ENCODE measurements at places on chromosomes 12 and 14. TPM values are rescaled to one million over a fixed set of nuclear protein-coding genes. Genes with fewer than 3 reads are reported as not detected.

FOXN4 gene
- not detected for total RNA-seq

SIX1 gene
- not detected for total RNA-seq

GRCh38 chr14:23361320-23361719 is 3.7 kb downstream of the EFS start:
- peaks cover 24% of the 10 kb centered on the region for H3K27me3 ChIP-seq
- DNase-seq: no peak
- no peaks in the 10 kb centered on the region for H3K36me3 ChIP-seq

DNA sequence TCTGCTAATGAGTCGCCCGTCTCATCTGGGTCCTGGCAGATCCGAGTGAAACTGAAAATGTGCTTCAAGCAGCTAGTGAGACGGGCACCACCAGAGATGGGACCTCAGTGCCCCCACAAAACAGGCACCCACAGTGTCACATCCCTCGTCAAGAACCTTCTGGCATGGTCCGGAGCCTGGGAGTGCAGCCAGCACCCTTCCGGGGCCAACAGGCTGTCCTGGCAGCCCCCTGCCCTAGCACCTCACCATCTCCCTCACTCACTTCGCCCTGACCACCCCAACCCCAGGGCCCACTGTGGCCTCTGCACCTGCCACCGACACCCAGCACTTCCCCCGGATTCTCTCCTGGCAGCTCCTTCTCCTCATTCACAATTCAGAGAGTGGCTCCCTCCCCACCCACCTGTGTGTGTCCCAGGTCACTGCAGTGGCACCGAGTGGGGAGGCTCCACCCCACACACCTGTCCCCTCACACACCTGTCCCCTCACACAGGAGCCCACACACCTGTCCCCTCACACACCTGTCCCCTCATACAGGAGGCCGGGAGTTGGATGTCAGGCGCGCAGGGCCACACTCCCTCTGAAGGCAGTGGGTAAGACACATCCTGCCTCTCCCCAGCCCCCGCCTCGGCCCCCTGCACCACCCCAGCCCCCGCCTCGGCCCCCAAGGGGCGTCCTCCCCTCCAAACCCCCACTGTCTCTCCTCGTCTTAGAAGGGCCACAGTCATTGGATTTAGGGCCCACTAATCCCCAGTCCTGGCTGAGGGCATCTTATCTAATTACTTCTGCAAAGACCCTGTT is 7.9 kb downstream of the GALNT9 start:
- DNase-seq: no peak
- H3K4me1 ChIP-seq: peaks cover 5% of the 10 kb centered on the region
- H3K27ac ChIP-seq: no peak overlapping the region
- no peaks in the 10 kb centered on the region for H3K36me3 ChIP-seq
- peaks cover 12% of the 10 kb centered on the region for H3K27me3 ChIP-seq
- H3K4me3 ChIP-seq: no peak overlapping the region

All from activated naive CD8-positive, alpha-beta T cell treated with anti-CD3 and anti-CD28 coated beads, Interleukin-2, amount 10 ng/mL, durations not matched to agents 7 days and 5 days (primary cell).